ENCODE measurements at places on chromosomes 2 and 18. TPM values are rescaled to one million over a fixed set of nuclear protein-coding genes. Genes with fewer than 3 reads are reported as not detected.

GRCh38 chr2:124959581-124959980 is 934.5 kb downstream of the CNTNAP5 start:
- no peak for DNase-seq

GRCh38 chr2:190554357-190555006 is 20.0 kb upstream of the NEMP2 start:
- no peak for DNase-seq

DNA sequence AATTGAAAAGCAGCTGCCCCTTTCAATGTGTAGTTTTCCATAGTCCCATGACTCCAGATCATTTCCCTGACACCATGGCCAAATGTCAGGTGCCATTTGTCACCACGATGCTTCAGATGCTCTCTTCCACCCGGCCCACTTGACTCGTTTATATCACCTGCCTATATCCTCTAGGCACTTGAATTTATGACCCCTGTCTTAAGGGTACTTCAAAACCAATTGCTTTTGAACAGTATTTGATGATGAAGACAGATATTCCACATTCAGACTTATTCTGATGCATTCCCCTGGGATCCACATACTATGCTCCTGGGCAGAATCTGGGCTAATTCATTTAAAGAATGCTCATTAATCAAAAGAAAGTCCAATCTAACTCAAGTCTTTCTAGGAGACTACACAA is 16.9 kb upstream of the RHBDD1 start:
- no peak for DNase-seq

GRCh38 chr2:85589982-85590791 is 5.4 kb upstream of the RNF181 start:
- DNase-seq: no peak

DNA sequence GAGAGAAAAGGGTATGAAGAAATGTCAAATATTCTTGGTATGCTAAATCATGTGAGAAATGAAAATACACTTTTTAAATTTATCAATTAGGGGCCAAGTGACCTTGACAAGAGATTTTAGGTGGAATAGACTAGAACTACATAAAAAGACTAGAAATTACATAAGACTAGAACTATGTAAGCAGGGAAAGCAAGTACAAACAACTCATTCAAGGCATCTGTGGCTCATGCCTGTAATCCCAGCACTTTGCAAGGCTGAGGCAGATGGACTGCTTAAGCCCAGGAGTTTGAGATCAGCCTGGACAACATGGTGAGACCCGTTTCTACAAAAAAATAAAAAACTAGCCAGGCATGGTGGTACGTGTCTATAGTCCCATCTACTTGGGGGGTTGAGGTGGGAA is 20.3 kb downstream of the SF3B1 start:
- DNase-seq: no peak

GRCh38 chr2:22999951-23000350 is 385.0 kb upstream of the KLHL29 start:
- DNase-seq: no peak

- DNase-seq: no peak
Measured at GRCh38 chr2:191565647-191566198, 112.2 kb upstream of the NABP1 start.

DNA sequence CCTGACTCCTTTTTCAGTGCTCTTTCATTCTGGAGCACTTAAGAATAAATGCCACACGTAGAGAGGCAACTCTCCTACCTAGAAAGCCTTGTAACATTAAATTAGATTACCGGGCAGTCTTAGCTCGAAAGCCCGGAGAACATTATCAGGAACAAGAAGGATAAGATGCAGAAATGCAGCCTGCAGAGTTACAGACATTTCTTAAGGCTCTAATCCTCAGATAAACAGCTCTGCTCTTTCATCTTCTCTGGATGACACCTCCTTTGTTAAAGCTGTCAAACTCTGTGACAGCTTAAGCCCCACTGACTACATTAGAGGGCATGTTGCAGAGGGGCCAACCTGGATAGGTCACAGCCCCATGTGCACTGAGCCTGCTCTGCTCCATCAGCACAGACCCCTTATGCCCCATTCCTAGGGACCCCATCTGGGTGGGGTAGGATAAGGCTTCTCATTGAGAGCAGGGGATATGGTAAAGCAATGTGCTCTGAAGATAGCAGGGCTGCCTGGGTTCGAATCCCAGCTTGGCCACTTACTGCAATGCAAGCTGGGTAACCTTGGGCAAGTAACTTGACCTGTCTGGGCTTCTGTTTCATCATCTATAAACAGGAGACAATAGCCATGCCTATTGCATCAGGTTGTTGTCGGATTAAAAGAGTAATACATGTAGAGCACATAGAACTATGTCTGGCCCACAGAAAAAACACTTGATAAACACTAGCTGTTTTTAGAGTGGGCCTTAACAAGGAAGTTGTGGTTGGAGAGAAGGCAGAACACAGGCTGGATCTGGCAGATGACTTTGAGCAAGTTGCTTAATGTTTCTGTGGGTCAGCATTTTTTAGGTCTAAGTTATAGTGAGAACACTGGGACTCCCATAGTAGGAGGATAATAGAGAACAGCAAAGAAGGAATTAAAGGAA is 111.4 kb downstream of the THNSL2 start:
- DNase-seq: no peak

GRCh38 chr2:112712903-112713584 is 7.8 kb upstream of the NT5DC4 start:
- no peak for DNase-seq

DNA sequence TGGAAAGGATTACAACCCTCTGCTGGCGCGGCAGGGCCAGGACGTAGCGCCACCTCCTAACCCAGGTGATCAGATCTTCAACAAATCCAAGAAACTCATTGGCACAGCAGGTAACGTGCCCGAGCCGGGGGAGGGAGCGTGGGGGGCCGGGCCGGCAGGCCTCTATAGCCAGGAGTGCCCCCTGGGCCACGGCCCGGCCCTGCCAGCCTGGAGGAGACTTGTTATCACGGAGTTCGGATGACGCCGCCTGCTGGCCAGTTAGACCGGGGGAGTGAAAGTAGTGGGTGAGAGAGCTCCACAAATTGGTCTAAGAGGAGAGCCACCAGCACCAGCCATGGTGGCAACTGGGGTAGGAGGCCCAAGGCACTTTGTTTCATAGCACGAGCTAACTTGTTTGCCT is 8.6 kb upstream of the TMEM214 start:
- no peak for DNase-seq

DNA sequence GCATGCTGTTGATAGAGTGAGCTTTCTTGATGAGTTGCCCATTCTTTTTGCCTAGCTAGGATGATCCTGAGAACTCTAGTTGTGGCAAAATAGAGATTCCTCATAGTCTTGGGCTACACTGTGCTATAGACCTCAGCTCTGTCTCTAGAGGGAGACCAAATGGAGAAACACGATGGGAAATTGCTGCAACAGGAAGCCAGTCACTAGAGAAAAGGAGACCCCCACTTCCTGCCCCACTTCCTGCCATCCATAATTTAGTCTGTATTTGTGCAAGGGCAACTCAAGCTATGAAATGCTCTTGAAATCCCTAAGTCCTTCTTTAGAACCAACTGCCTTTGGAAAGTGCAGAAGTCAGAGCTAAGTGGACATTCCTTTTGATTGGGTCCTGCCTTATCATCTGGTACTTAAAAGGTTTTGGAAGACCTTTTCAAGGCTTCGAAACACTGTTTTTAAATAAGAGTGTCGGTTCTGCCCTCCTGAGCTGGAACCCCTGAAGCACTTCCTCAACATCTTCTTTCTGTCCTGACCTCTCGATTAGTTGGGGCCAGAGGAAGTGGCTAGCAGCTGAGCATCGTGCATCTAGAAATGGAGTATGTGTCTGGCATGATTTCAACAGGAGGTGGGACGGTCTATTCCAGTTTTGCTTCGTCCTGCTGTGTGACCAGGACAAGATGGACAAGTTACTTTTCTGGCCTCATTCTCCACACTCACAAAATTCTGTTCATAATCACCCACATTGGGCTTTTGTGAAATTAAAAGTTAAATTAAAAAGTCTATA is 8.6 kb upstream of the KCNE4 start:
- no peak for DNase-seq

DNA sequence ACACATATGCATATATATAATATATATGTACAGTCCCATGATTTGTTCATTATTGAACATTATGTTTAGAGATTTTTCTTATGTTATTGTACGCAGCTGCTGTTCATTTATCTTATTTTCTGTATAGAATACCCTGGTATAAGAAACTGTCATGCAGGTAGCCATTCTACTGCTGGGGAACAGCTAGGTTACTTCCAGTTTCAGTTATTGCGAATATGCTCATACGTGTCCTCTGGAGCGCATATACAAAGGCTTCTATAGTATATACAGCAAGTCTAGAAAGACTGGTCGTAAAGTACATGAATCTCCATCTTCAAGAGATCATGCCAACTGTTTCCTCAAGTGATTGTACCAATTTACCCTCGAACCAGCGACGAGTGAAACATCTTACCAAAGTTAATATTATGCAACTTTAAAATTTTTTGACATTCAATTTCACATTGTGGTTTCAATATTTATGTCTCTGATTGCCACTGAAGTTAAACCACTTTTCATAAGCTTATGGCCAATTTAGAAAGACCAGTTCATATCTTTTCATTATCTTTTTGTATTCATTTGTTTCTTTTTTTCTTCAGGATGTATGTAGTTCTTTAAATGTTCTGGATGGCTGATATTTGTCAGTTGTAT is 53.5 kb downstream of the RDH14 start:
- DNase-seq: no peak

- DNase-seq: no peak
Measured at GRCh38 chr2:172582656-172583055, 26.8 kb downstream of the PDK1 start.

- DNase-seq: no peak
Measured at GRCh38 chr2:100416397-100416934, 1.0 kb downstream of the CHST10 start.

GRCh38 chr2:20670315-20671035 is 3.5 kb downstream of the GDF7 start:
- DNase-seq: no peak

The ANKRD23 gene
- total RNA-seq: 12.5 TPM

The HIBCH gene
- 55.7 TPM for total RNA-seq

The PPM1B gene
- 37.4 TPM for total RNA-seq

The TTN gene
- 1.0 TPM for total RNA-seq
